NCI-H2171 (cell line): ENCODE measurements at places on chromosomes 6 and 20.
A peak's percentile ranks its signal among the peaks of the same experiment; 100 is the strongest.

GRCh38 chr6:167570460-167571400 is 245.8 kb downstream of the TTLL2 start:
- DNase-seq: no peak

GRCh38 chr6:105595829-105596228 is 192.9 kb upstream of the PREP start:
- no peak for DNase-seq

DNA sequence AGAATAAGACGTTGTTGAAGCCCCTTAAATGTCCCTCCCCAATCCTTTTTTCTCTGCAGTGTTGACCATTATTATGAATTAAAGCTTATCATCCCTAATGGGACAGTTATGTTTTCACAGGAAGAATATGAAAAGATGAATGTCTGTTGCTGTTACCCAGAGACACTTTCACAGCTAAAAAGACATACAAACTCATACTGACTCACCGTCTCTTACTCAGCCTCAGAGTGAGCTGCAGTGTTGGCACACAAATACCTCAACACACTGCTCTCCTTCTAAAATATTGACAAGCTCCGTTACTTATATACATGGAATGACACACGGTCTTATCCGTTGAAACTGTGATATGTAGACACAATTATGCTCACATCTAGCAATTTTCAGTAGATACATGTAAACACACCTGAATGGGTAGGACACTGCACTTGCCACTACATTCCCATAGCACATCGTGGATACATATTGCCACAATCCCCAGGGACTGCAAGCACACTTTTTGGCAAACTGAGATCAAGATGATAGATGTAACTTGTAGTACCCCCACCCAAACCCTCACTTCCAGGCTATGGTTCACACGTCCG is 9.6 kb upstream of the SAPCD1 start:
- DNase-seq: no peak

DNA sequence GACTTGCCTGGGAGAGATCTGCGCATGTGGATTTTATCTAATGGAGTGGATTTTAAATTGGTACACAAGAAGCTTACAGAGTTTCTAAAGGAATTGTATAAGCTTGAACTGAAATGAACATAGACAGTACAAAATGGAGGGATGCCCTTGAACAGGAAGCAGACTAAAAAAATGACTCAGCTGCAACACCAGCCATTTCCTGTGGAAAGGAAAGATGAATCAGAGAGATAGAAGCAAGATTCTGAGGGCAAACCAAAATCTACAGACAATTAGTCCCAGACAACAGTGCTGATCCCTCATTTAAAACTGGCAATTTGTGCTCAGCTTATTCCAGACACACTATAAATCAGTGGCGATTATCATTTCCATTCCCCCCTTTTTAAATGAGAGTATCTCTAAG is 114.6 kb upstream of the TCF21 start:
- no peak for DNase-seq

- no peak for DNase-seq
Observed at GRCh38 chr6:95686272-95686671, 108.9 kb downstream of the MANEA start.

DNA sequence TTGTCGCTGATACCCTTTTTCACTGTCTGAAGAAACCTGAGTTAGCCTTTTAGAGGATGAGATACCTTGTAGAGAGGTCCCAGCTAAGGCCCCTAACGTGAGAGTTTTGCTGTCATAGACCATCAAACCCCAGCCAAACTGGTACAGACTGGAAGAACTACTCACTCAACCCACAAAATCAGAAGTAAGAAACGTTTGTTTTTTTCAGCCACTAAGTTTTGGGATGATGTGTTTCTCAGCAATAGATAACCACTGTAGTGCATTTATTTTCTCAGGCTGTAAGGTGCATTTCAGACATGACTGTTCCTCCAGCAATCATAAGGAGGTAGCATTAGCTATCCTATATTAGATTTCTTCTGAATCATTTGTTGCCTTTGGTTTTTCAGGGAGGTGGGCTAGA is 407.3 kb upstream of the FLRT3 start:
- DNase-seq: no peak

- DNase-seq: peak; percentile 55
Observed at GRCh38 chr6:107115695-107116327, 496 bp upstream of the BEND3 start.

- peak; percentile 51 for DNase-seq
Observed at GRCh38 chr6:15200087-15200486, 45.8 kb upstream of the JARID2 start.

- DNase-seq: no peak
Observed at GRCh38 chr20:58458342-58459057, 56.7 kb downstream of the APCDD1L start.

- DNase-seq: peak; percentile 35
Observed at GRCh38 chr6:145214570-145214969, 520.8 kb downstream of the EPM2A start.

DNA sequence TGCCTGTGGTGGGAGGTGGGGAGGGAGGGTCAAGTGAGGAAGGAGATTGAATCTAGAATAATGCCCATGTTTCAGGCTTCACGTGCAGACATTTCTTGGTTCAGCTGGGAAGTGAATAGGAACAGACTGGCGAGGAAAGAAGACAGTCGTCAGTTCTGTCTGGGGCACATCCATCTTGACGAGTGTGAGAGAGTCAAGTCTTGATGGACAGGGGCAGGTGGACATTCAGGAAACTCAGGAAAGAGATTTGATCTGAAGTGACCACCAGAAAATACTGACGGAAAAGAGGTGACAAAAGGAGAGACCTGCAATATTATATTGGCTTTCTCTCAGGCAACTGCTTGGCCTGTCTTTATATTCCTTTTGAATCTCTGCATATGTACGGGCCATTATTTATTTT is 68.6 kb downstream of the ESR1 start:
- DNase-seq: no peak

- no peak for DNase-seq
Observed at GRCh38 chr6:169064194-169064593, 189.5 kb downstream of the THBS2 start.

GRCh38 chr6:125100074-125100652 is 53.4 kb upstream of the TPD52L1 start:
- DNase-seq: no peak

DNA sequence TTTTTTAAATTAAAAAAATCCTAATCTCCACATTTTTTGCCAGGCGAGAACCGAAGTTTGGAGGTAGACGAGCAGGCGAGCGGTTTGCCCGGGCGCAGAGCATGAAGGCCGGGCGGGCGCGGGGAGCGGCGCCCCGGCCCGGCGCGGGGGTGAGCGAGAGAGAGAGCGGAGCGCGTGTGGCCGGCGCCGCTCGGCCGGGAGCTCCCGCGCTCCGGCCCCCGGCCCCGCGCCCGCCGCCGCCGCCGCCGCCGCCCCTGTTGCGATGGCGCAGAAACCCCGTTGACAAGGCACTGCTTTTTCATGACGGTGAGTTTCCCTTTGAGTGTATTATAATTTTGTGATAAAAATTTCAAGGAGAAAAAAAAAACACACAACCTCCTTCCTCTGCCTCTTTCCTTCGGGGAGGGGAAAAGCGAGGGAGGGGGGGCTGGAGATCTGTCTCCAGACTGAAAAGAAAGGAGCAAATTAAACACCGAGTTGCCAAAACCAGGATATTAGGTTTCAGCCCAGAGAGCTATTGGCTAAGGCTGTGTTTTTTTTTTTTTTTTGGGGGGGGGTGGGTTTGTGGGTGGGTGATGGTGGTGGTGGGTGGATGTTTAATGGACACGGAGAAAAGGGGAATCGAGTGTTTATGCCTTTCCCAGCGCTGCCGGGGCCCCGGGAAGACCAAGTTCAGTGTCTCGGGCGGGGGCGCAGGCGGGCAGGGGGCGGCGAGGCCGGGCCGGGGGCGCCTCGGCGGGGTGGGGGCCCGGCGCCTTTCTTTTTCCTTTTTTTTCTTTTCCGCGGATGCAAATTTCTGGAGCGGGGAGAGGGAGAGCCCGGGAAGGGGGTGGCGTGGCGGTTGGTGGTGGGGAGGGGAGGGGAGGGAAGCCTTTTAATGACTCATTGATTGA is at the start of gene BICRAL:
Gene BICRAL (plus strand): TSS at position 257 of the 893 bp plus-strand sequence. CDS start 39,971 bp downstream, outside the sequence.
- DNase-seq: peak; percentile 84

GRCh38 chr20:21147593-21147992 is 21.7 kb downstream of the KIZ start:
- DNase-seq: no peak

DNA sequence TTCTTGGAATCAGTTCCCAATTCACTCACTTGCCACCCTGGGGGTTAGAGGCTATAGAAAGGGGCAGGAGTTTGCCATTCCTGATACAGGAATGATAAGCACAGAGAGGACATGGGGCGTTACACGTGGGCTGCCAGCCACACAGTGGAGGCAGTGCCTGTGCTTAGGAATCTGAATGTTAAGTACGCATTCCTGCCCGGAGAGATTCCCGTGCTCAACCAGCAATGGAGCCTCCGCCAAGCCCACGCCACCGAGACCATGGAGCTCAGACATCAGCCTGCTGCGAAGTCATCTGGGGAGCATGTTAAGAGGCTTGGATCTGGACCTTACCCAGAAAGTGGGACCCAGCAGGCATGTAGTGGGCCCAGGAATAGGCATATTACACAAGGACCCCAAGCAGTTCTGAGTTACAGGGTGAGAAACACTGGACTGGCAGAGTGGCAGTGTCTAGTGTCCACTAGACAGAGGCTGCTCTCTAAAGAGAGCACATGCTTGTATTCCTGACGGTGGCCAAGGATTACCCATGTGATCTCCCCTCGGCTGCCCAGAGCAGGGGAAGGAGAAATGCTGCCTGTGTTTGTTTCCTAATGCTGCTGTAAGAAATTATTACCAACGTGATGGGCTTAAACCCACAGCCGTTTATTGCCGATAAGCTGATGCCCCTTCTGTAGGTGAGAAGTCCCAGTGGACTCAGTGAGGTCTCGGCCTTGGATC is 138.2 kb downstream of the BMP7 start:
- DNase-seq: no peak

DNA sequence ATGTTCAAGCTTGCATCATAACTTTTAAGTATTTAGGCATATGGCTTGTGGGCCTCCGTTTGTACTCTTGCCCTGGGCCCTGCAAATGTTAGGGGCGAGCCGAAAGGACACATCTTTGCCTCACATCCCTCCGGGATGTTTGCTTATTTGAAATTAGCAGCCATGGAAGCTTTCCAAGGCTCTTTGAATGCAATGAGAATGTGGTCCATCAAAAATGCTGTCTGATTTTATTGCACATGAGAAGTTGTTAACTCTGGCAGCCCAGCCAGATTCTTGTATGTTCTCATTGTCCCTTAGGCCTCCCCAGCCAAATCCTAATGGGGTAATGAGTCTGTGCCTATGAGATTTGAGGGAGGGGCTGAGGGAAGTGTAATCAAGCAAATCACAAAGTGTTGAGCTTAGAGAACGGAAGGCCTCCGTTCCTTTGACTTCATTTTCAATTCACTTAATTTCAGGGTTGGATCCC is 261.2 kb upstream of the MARCKS start:
- DNase-seq: no peak

DNA sequence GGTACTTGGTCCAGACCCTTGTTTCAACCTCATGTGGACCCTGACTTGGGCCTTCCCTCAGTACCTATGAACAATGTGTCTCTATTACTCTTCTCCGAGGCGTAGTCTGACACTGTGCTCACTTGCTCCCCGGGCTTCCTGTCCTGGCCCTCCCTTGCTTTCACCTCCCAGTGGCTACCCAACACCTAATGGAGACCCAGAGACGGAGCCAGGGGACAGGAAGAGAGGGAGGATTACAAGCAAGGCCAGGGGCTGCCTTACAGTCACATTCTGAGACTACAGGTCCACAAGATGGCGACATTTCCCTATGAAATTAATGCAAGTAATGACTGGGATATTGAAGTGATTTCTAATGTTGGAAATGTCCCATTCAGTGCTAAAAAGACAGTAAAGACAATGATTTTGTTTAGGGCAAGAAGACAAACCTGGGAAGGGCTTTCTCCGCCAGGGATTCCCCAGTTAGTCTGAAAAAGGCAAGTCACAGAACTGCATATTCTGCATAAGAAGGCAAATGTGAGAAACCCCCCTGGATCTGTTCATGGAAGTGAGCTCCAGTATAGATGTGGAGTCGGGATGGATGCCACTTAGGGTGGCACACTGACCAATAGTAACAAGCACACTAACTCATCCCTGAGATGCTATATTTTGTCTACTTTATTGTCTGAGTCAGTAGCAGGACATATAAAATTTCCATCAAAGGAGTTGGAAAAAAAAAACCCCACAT is 44.0 kb upstream of the ZBTB24 start:
- peak; percentile 47 for DNase-seq

DNA sequence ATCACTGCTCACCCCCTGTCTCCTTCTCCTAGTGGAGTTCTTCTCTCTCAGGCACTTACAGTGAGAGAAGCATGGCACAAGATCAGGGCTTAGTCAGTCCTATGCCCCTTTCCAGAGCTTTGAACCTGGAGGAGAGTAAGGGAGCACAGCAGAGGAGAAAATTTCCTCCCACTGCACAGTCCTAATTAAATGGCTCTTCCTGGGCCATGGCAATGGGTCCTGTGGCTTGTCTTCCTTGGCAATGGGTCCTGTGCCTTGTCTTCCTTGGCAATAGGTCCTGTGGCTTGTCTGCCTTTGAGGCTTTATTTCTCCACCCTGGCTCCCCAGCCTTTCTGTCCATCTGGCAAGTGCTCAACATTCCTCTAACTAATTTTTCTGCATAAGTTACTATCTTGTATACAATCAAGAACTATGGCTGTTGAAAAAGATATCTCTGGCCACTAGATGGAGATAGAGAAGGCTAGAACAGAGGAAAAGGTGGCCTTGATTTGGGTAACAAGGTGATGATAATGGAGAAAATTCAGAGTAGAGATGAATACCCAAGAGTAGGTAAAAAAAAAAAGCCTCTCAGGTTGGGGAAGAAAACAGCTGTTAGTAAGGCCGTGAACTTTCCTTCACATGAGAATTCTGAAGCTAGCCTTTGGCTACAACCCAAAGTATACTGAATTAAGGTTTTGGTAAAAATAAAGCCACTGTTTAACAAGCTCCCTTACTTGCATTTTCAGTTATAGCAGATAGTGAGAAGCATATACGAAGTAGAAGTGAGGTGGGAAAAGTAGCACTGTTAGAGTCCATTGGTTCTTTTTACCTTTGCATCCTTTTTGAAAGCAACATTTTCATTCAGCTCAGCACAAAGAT is 504.9 kb downstream of the DOK5 start:
- no peak for DNase-seq

- DNase-seq: no peak
Observed at GRCh38 chr6:15539722-15540270, 123.0 kb downstream of the DTNBP1 start.

DNA sequence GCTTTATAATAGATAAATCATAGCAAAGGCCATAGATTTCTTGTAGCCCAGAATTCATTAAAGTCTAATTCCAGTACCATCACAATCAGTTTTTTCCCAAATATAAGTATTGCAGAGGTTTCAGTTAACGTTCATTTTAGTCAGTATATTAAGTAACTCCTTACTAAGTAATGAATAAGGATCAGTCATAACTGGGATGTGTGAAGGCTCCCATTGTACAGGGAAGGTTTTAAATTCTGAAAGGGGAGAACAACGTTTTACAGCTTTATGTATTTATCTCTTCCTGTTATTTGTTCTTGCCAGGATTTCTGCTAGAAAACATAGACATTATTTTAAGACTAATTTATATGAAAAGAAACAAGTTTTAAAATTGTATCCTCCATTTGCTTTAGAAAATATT is 215.5 kb upstream of the LAMP5 start:
- no peak for DNase-seq

GRCh38 chr6:684831-685636 is 7.9 kb downstream of the EXOC2 start:
- no peak for DNase-seq
